ENCODE measurements at places on chromosomes 3 and 15.

- DNase-seq = no peak
These were observed 185.6 kb downstream of the APBA2 start for GRCh38 chr15:29071232-29071881.

DNA sequence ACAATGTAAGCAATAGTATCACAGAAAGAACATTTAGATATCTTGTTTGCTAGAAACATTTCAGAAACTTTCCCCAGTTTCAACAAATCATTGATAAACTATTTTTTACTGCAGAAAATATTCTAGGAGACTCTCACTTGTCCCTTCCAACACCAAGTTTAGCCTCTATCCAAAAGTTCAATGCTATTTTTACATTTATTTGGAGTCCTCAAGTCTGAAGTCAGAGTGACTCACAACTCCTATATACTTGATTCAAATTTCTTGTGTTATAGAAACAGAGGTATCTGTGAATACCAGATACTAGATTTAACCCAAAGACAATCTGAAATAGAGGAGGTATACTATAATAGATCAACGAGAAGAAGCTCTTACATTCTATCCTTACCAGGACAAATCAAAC, 49.6 kb downstream of the RFX7 start:
- no peak for DNase-seq

DNA sequence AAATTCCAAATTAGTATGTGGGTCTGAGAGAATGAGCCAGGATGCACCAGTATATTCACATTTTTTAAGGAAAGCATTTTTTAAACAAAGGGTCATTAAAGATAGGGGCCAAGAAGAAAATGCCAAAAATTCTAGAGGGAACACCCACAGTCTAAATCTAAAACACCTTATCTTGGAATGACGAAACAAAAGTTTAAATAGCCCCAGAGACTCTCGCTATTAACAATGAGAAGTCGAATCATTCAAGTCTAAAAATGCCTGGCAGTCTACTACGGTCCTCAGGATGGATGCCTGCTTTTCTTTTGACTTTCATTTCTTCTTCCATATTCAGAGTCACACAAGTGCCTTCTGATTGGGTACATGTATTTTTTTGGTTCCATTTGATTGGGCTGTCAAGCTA, 66.3 kb downstream of the SSUH2 start:
- no peak for DNase-seq

GRCh38 chr15:98689431-98689861, 41.1 kb downstream of the IGF1R start:
- DNase-seq = no peak

- DNase-seq = no peak
These were observed 73.5 kb upstream of the MBNL1 start for GRCh38 chr3:152195206-152195605.

DNA sequence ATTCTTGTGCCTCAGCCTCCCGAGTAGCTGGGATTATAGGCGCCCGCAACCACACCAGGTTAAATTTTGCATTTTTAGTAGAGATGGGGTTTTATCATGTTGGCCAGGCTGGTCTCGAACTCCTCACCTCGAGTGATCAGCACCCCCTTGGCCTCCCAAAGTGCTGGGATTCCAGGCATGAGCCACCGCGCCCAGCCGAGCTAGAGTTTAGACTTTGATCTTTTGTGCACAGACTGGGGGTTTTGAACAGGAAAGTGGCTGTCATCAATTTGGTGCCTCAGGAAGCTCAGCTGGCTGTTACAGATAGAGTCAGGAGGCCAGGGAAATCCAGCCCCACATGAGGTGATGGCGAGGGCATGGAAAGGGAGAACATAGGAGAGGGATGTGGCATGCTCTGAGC, 19.3 kb upstream of the IREB2 start:
- no peak for DNase-seq

- DNase-seq = no peak
These were observed 117.0 kb downstream of the IMPG2 start for GRCh38 chr3:101203411-101203810.

DNA sequence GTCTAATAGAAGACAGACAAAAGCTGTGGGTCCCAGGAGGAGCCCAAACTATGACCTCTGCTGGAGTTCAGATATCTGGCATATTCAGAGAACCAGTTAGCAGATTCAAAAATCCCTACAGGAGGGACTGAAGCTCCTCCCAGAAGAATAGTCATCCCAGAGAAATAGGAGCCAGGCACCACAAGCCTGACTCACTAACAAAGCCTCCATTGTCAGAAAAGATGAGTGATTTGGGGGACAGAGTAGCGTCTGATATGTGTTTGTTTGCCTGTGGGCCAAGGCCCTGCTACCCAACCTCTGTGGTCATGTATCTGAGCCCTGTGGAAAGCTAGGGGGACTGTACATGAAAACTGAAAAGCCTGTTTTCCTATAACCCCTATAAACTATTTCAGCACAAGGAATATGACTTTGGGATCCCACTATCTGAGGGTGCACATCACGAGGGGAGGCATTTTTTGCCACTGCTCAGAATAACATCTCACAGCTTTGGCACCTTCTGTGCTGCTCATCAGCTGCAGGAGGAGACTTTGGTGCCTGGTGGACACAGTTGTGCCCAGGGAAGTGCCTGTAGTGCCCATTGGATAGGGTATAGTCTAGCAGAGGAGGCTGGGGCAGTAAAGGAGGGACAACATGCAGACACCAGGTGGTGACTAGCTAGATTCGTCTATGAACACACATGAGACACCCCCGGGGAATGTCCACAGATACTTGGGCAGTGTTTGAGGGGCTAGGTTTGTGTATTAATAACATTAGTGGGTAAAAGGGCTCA, 9.7 kb upstream of the LARP6 start:
- no peak for DNase-seq

GRCh38 chr3:59890639-59891038, 840.8 kb upstream of the CFAP20DC start:
- no peak for DNase-seq

DNA sequence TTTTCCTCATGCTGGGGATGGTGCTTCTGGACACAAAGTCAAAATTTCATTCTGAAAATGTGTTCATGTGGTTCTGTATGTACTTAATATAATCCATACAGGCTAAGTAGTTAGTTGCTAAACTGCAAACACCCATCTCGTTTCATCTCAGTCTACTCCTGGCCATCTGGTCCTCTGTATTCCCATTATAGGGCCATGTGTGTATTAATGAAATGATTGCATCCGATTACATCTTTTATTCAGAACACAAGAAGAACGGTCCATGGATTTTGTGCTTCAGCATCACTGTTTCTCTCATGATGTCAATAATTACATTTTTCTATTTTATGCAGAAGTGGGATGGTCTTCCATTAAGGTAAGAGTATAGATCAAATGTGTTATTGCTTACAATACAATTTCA, 6.1 kb upstream of the GJD2 start:
- no peak for DNase-seq

Data from testis (tissue), 5 donors.